Cerebellar nuclear complex (tissue), 1 donor: ENCODE measurements at places on chromosomes 3 and 15.

- no peak for DNase-seq
These were observed 75.0 kb downstream of the FEM1B start for GRCh38 chr15:68352401-68353062.

DNA sequence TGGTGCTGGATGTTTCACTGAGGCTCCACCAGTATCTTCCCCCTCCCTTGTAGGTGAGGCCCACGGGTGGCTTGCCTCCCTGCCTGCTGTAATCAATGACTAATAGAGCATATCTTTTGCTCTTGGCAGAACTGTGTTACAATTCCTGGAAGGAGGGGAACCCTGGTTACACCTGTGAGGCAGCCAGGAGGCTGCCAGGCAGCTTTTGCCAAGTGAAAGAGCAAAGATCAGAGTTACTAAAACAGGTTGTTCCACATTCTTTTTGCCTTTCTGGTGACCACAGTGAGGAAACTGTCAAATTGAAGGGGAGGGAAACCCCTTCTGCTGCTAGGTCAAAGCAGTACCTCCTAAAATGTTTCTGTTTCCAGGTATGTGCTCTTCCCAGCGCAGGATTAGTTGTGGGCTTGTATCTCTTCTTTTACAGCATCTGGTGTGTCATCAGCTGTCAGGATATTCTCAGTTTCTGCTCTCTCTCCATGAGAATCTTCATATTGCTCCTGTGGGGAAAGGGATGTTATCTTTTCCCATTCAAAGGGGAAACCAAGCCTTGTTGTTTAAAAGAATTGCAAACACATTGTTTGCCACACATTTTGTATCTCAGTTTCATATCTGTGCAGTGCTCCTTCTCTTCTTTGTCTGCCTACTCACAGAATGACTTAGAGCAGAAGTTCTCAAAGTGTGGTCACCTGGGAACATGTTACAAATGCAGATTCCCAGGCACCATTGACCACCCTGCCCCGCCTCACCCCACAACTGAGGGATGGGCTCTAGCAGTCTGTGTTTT, 137.4 kb upstream of the UMPS start:
- no peak for DNase-seq

- no peak for DNase-seq
These were observed 417.4 kb upstream of the MDFIC2 start for GRCh38 chr3:70729845-70730244.

GRCh38 chr3:73610493-73610892, 14.2 kb downstream of the PDZRN3 start:
- no peak for DNase-seq

- no peak for DNase-seq
These were observed 11.4 kb downstream of the SKIL start for GRCh38 chr3:170368921-170369320.

DNA sequence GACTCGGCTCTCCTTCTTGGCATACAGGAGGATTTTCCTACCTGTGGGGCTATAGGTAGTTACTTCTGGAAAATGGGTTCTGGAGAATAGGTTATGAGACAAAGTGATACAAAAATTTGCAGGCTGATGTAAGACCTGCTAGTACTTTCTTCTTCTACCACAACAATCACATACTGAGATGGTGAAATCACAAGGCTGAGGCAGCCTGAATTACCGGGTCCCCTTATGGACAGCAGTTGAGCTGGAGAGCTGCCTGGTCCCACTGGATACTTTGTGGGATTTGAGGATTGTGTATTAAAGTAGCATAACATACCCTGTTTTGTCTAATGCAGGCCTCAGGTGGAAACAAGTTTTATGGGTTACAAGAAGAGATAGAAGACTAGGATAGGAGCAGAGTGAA, 86.5 kb upstream of the FAM98B start:
- no peak for DNase-seq

- DNase-seq, result no peak
These were observed 7.8 kb downstream of the ANPEP start for GRCh38 chr15:89806559-89807550.

- no peak for DNase-seq
These were observed 358.6 kb downstream of the CHST2 start for GRCh38 chr3:143478115-143478693.

- DNase-seq, result no peak
These were observed 68.6 kb downstream of the FILIP1L start for GRCh38 chr3:100045696-100046095.

DNA sequence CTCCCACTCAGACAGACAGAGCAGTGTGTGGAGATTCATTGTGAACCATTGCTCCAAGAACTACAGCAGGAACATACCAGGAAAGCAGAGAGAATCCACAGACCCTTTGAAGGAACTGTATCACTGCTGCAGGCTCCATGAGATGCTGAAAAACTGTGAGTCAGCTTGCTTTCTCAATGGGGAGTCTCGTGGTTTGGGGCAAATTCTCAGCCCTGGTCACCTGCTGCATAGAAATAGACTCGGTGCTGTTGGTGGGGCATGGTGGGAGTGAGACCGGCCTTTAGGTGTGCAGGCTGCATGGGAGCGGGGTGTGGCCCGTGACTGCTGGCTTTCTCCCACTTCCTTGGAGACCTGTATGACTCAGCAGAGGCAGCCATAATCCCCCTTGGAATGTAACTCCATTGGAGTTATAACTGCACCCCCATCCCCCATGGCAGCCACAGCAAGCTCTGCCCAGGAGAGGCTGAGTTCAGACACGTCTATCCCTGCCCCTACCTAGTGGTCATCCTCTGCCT, 35.6 kb downstream of the ALCAM start:
- no peak for DNase-seq

DNA sequence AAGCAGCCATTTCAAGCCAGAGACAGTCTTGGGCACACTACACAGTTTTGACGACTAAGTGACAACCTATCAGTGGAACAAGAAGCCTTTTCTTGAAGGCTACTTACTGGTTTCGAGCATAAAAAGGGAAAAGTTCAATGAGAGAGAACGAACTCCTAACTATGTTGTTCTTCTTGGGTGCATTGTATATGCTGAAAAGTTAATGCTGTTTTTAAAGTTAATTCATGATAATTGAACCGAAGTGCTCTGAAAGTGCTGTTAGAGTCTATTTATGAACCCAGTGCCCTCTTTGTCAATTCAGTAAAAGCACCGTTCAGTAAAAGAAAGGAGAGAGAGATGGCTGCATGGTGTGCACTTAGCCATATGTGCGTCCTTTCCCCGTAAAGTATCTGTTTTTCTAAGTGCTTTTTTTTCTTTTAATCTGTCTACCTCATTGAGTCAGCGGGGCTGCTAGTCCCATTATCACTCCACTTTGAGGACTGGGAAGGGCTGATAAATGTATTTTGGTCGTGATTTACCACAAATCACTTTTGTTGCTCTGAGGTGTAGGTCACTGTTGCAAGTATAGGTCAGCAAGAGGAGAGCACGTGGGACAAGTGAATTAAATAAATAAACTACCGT, 380.7 kb upstream of the GOLIM4 start:
- DNase-seq, result no peak

- no peak for DNase-seq
These were observed 4.8 kb downstream of the ADPGK start for GRCh38 chr15:72778796-72779195.

GRCh38 chr3:181691901-181692300, 19.8 kb upstream of the SOX2 start:
- no peak for DNase-seq

GRCh38 chr3:3110299-3110630, at the start of gene IL5RA:
TSS of gene IL5RA (minus strand) at chr3:3110374. CDS start at chr3:3104984, 5,390 bp downstream.
- DNase-seq, result no peak

DNA sequence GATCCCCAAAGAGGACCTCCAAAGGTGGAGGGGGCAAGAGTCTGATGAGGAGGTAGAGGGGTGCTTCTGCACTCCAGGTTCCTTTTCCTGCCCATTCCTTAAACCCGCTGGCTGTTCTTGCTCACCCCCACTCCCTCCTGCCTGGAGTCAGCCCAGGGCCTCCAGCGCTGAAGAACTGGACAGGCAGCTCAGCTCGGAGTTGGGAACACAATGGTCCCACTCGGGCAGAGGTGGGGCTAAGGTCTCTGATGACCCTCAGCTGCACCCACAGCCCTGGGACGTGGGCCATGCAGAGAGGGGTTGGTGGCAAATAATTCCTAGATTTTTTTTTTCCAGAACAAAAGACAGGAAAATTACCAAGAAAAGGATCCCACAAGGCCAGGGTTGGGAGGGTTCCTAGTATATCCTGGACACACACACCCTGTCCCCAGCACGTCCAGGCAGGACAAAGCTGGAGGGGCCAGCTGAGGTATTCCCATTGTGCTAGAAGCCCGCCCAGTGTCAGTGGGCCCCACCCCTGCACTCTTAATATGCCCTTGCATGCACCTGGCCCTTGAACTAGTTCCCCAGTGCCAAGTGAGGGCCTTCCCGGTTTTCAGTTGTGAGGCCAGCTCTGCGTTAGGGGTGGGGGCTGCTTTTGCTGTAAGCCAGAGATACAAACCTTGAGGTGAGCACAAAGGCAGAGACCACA, 22.1 kb upstream of the IP6K2 start:
- DNase-seq, result no peak

DNA sequence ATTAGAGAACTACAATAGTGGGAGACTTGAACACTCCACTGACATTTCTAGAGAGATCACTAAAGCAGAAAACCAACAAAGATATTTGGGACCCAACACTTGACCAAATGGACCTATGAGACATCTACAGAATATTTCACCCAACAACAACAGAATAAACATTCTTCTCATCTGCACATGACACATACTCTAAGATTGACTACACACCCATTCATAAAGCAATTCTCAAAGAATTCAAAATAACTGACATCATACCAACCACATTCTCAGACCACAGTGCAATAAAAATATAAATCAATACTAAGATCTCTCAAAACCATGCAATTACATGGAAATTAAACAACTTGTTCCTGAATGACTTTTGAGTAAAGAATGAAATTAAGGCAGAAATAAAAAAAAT, 473.7 kb downstream of the LPP start:
- no peak for DNase-seq

DNA sequence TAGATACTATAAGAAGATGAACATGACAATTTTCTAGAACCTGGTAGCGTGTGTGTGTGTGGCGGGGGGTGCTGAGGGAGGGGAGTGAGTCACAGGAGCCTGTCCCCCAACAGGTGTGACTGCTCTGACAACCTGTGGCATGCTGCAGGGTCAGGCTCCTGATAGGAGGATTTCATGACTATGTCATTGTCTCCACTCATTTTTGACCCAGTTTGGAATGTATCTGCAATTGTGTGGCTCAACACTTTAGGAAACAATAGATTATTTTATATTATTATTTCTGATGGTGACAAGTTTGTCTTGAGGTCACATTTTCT, 9.3 kb upstream of the VILL start:
- DNase-seq, result no peak

DNA sequence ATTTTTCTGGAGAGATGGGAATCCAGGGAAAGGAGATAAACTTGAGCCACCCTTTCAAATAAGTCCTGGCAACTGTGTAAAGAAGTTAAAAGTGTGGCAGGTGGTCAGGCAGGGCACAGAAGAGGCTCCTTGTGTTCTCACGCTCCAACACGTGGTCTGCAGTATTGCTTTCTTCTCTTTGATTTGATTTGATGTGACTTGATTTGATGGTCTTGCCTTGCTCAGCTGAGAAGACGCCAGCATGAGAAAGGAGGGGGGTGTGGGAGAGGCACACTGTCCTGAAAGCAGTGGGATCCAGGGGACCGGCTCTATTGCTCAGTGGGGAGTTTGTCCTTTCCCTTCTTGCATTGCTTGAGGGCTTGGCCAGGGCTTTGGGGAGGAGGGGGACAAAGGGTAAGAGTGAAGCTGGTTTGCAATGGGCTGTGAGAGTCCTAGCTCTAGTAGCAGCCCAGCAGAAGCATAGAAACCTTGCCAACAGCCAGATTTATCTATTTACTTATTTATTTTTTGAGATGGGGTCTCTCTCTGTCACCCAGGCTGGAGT, 25.7 kb upstream of the NEO1 start:
- no peak for DNase-seq

GRCh38 chr3:42014921-42015533, 53.1 kb upstream of the ULK4 start:
- no peak for DNase-seq

DNA sequence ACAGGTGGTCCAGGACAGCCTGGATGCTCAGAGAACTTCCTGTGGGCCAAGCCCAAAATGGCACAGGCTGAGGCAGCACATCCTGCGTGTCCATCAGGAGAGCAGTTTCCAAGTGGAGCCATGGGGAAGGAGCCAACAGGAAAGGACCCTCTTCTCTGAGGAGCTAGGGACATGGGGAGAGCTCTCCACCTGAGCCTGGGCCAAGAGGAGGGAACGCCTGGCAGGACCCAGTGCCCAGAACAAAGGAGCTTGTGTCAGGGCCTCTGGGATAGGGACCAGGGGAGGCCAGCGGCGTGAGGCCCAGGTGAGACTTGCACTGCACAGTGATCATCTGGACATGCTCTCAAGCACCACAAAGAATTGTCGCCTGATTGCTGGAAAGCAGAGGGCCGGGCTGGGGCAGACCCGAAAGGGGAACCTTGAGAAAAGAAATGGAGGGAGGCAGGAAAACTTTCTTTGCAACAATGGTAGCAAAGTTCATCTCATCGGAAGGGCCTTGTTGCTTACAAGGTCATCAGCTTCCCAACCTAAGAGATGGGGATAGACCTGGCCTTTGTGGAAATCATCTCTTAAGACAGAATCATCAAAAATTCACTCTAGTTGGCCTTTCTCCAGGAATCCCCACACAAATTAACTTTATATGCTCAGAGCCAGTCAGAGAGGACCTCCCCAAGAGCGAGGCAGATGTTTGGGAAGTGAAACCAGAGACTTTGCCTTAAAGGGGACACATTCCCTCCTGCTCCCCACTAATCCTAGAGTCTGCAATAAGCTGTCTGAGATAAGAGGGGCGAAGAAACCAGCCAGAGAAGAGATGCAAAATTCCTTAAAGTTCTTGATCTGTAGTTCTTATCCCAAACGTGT, 47.7 kb upstream of the HES1 start:
- no peak for DNase-seq

GRCh38 chr3:177169936-177170722, 27.2 kb downstream of the TBL1XR1 start:
- DNase-seq, result no peak

DNA sequence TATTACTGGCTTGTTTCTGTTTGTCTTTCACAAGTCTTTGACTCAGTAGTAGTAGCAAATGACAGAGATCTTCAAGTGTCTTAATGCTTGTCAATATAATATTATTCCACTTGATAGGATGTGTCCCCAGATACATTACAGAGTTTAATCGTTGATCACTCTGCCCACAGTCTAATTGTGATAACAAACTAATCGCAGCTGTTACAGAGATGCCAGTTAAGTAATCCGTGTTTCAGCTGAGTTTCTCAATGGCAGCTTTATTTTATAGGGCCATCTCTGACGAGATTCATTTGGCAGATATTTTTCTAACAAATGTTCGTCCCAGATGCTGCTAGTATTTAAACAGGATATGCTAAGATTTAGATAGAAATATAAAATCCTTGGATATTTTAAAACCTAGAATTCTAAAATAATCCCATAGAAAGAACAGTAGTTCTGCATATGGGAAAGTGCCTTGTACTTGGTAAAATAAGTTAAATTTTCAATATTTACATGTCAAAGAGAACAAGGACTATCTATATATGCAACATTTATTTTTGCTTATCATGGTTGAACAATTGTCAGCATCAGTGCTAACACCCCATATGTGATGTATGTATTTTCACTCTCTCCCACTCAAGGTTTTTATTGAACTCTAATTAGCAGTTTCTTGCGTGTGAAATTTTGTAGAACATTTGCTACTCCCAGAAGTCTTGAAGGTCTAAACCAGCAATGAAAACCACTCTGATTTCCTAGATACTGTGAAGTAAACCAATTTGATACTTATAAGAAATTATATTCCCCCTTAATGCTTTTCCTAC, 185.5 kb downstream of the MBNL1 start:
- DNase-seq, result no peak
